Head of caudate nucleus (tissue), 42 donors: ENCODE measurements at places on chromosomes 1 and 21.

DNA sequence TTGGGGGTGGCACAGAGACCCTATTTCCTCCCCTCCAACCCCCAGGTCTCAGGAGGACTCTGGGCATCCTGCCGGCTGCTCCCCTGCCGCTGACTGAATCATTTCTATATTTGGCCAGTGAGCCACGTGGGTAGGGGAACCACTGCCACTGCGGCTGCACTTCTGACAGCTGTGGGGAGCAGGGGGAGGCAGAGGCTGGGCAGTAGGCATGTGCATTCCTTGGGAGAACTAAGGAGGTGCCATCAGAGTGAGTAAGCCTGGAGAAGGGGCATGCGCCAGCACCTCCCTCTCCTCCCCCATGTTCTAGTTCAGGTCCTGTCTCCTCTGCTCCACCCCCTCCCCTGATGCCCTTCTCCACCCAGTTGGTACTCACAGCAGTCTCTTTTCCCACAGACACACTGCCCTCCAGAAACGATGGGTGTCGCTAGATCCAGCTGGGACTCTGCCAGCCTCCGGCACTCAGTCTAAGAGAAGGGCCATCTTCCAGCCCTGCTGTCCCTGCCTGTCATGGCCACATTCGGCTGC, 12.0 kb downstream of the PPFIA4 start:
- peak; percentile 71 for DNase-seq

GRCh38 chr1:71839876-71840275, 442.5 kb downstream of the NEGR1 start:
- DNase-seq: no peak

GRCh38 chr1:201267481-201268229, 15.7 kb upstream of the PKP1 start:
- DNase-seq: no peak

- DNase-seq: no peak
These were observed 108.8 kb downstream of the ITSN1 start for GRCh38 chr21:33751120-33751519.

DNA sequence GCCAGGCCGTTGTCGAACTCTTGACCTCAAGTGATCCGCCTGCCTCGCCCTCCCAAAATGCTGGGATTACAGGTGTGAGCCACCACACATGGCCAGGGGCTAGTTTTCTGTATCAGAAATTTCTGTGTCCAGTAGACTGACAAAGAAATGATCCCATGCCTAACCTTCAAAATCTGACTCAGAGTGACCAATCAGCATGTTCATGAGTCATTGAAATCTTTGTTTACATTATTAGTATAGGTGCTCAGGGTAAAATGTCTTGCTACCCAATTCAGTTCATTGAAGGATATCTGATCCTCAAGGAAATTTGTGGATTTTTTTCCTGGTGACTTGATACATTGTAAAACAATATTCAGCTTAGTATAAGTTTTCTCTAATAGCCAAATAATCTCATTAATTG, 11.0 kb upstream of the LDLRAD2 start:
- DNase-seq: no peak

GRCh38 chr1:2374252-2375155, 16.9 kb downstream of the MORN1 start:
- DNase-seq: no peak

DNA sequence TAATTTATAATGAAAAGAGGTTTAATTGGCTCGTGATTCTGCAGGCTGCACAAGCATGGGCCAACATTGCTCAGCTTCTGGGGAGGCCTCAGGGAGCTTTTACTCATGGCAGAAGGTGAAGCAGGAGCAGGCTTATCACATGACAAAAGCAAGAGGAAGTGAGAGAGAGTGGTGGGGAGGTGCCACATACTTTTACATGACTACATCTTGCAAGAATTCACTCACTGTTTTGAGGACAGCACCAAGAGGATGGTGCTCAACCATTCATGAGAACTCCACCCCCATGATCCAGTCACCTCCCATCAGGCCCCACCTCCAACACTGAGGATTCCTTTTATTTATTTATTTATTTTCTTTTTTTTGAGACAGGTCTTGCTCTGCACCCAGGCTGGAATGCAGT, 5.5 kb upstream of the PLEKHM2 start:
- no peak for DNase-seq

GRCh38 chr1:83545066-83545862, 453.7 kb downstream of the TTLL7 start:
- DNase-seq: no peak

GRCh38 chr1:77642196-77642595, 40.3 kb downstream of the ZZZ3 start:
- DNase-seq: no peak

- no peak for DNase-seq
These were observed 12.5 kb downstream of the ALPL start for GRCh38 chr1:21521717-21522060.

GRCh38 chr1:1170215-1171091, 3.2 kb upstream of the TTLL10 start:
- no peak for DNase-seq

- DNase-seq: no peak
These were observed 76.9 kb downstream of the ERICH3 start for GRCh38 chr1:74596717-74597116.

DNA sequence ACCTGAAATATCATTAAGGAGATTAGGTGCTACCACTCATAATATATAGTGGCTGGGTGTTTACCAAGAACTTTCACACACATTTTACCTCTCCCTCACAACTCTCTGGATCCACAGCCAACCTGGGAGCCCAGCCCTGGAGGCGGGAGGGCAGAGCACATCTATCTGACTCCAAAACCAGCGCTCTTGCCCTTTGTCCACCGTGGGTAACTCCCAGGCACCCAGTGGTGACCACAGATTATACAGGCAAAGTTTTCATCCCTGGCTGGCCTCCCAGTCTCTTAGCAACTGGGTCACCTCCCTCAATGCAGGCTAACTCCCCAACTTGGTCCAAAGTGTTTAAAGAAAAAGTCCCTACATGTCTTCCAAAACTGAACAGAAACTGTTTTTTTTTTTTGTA, 2.4 kb downstream of the PAQR7 start:
- DNase-seq: no peak

GRCh38 chr1:85991261-85991660, 165.3 kb downstream of the COL24A1 start:
- DNase-seq: no peak

- no peak for DNase-seq
These were observed 91.7 kb downstream of the COL24A1 start for GRCh38 chr1:86064899-86065298.

DNA sequence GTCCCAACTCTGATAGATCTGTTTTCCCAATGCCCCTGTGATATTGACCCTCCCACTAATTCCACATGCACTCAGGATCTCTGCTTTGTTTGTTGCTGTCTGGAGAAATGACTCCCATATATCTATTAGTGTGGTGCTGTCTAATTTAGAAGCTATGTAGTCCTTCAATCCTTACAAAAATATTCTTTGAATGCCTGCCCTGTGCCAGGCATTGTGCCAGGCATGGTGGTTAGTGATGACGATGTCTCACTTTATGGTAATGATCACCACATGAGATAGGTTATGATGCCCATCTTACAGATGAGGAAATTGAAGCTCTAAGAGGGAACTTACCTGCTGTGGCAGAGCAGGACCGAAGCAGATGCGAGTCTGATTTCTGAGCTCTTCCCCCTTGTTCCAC, 12.9 kb downstream of the MYOG start:
- no peak for DNase-seq

DNA sequence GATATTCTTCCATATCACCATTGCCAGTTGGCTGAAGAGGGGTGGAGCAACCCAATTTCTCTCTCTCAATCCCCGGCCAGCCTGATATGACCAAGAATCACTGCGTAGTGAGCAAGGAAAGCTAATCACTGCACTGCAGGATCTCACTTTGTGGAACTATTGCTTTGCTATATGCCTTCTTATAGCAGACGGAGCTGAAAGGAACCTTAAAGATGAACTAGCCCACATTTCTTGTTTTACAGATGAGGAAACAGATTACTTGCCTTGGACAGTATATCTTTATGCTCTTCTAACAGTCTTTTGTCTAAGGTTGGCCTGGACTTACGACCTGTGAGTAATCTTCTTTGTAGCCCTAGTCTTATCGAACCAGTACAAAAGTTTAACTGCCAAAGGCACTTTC, 7.6 kb downstream of the APOBEC4 start:
- no peak for DNase-seq

DNA sequence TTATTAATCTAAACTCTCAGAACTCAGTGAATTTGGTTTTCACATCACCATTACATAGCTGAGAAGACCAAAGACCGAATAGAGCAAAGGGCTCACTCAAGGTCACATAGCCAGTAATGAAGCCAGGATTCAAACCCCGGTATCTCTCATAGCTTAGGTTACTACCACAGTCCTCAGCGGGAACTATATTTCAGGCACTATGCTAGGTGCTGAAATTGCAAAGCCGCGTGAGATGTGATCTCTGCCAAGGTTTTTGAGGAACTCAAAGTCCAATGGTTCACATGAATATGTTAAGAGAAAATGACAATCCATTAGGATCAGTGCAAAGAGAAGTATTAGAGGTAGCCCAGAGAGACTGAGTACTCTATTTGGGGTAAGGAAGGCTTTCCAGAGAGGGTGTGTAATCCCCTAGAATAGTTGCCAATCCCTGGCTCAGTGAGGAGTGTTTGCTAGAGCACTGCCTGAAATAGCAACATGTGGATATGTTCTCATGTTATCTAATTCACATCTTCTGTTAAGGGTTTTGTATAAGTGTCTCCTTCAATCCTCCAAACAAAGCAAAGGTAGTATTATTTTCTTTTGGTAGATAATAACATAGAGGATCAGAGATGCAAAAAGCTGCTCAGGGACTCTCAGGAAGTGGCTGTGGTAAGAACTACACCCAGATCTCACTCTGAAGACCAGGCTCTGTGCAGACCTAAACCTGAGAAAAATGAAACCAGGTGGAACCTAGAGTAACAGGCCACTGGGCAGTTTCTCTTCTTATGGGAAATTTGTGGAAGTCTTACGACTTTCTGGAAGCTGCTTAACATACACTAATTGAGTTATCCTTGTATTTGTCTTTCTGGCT, 93.1 kb upstream of the C8B start:
- DNase-seq: no peak

- no peak for DNase-seq
These were observed 8.6 kb downstream of the LEPR start for GRCh38 chr1:65429078-65429477.

- DNase-seq: no peak
These were observed 185.6 kb upstream of the RUNX1 start for GRCh38 chr21:35234725-35235124.

- DNase-seq: no peak
These were observed 64.3 kb downstream of the PRKAA2 start for GRCh38 chr1:56709269-56709880.

- DNase-seq: no peak
These were observed 58.2 kb downstream of the GADD45A start for GRCh38 chr1:67743072-67743725.

- DNase-seq: no peak
These were observed 48.8 kb downstream of the KCNK2 start for GRCh38 chr1:215131291-215131690.

DNA sequence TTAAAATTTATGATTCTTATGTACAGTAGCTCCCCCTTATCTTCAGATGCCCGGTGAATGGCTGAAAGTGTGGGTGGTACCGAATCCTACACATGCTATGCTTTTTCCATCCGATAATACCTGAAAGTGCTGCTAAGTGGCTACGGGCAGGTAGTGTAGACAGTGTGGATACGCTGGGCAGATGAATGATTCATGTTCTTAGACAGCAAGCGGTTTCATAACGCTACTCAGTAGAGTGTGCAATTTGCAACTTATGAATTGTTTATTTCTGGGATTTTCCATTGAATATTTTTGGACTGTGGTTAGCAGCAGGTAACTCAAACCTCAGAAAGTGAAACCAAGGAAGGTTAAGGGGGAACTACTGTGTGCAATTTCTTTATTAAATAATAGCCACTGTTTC, 7.5 kb downstream of the PCP4 start:
- DNase-seq: no peak

GRCh38 chr1:233738396-233738795, 124.5 kb downstream of the KCNK1 start:
- DNase-seq: no peak

GRCh38 chr1:220685879-220686278, 4.3 kb upstream of the C1orf115 start:
- no peak for DNase-seq

DNA sequence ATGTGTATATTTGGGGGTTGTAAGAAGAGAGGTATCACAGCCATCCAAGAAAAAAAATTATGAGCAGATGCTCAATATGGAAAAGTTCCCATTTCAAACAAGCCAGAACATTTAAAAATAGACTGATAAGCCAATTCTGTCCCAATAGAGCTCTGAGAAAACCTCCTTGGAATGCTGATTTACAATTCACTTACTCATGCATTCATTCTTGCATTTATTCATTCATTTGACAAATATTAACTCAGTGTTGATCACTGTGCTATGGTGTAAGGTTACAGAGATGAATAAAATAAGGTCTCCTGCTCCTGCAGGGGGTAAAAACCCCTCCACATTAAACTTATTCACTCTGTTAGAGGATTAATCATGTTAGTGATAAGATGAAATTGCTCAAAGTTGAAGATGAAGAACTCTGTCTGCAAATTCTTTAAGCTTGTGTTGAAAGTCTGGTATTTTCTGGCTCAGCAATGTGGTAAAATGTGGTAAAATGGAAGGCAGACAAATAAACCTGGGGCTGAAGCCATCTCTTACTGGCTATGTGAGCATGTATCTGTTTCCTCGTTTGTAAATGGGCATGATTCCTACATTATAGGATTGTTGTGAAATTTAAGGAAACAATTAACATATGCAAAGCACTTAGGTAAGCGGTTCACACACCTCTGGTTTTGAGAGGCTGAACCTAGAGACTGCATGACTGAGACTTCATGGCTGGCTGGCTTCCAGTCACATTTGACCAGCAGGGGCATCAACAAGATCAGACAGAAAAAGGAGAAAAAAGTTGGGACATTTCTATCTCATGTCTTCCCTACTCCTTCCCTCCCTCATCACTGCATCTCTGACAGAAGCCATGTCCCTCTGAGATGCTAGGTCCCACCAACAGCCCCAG, 45.0 kb upstream of the DAB1 start:
- DNase-seq: no peak

- DNase-seq: no peak
These were observed 67.5 kb downstream of the PLA2G4A start for GRCh38 chr1:186896211-186896610.

DNA sequence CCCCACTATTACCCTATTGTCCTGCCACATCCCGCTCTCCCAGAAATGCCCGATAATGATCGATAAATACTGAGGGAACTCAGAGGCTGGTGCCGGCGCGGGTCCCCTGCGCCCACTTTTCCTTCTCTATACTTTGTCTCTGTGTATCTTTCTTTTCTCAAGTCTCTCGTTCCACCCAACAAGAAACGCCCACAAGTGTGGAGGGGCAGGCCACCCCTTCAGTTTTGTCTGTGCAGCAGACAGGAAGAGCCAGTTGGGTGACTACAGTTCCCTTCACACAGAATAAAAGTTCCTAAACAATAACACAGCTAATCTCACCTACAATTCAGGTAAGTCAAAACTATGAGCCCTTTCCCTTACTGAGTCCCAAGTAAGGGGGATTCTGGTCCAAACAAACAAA, 423.7 kb downstream of the SMYD3 start:
- DNase-seq: no peak
